ENCODE measurements at places on chromosomes 1 and 21.

DNA sequence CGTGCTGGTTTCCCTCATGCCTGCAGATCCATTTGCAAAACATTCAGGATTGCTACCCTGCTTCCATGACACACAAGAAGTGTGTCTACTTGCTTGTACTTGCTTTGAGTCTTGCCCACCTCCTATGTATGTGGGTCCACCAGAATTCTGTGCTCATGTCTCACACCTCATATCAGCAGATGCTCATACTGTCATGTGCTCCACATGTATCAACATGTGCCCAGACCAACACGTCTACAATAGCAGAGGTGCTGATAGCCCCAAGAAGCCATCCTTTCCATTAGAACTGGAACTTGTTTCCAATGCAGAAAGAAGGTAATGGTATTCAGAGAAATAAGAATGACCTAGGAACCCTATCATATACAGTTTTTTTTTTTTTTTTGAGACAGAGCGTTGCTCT lies 27.9 kb upstream of the MYOC start:
- DNase-seq, result no peak

DNA sequence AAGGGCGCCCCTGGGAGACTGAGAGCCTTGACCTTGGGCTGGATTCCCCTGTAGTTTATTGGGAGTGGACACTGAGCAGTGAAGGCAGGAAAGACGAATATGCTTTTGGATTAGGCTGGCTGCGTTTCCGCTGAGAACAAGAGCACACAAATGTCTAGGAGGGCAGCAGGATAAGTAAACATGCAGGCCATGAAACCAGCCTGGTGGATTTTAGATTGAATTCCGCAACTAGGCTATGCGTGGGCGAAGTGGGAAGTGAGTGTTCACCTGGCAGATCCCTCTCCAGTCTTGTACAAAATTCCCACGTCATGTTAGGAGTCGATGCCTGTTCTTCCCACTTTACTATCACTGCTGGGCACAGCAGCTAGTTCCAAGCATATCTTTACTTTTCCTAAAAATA lies 21.4 kb upstream of the KCNJ6 start:
- DNase-seq, result no peak

GRCh38 chr1:117630423-117630998 lies 24.7 kb downstream of the TENT5C start:
- DNase-seq, result no peak

GRCh38 chr1:180934563-180934962 lies 21.9 kb downstream of the KIAA1614 start:
- DNase-seq, result no peak

GRCh38 chr21:43903451-43904091 lies 38.5 kb downstream of the AGPAT3 start:
- DNase-seq, result no peak

GRCh38 chr1:234849832-234850231 lies 239.9 kb upstream of the IRF2BP2 start:
- no peak for DNase-seq

GRCh38 chr1:54464031-54464476 lies 57.9 kb upstream of the SSBP3 start:
- DNase-seq, result no peak

DNA sequence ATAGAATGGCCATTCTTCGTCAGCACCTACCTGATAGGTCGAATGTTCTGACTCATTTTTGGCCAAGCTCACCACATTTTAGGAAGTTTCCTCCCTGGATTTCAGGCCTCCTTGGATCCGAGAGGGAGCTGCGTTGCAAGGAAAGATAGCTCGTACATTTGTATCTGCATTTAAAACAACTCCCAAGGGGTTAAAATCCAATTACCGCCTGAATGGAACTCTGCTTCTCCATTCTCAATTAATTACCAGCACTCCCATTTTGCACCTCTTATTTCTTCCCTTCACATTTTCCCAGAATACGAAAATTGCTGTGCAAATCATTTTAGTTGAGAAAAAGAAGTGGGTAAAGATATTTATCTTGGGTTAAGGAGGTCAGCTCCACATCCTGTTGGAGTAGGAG lies 610.7 kb downstream of the NPHP4 start:
- DNase-seq, result no peak

DNA sequence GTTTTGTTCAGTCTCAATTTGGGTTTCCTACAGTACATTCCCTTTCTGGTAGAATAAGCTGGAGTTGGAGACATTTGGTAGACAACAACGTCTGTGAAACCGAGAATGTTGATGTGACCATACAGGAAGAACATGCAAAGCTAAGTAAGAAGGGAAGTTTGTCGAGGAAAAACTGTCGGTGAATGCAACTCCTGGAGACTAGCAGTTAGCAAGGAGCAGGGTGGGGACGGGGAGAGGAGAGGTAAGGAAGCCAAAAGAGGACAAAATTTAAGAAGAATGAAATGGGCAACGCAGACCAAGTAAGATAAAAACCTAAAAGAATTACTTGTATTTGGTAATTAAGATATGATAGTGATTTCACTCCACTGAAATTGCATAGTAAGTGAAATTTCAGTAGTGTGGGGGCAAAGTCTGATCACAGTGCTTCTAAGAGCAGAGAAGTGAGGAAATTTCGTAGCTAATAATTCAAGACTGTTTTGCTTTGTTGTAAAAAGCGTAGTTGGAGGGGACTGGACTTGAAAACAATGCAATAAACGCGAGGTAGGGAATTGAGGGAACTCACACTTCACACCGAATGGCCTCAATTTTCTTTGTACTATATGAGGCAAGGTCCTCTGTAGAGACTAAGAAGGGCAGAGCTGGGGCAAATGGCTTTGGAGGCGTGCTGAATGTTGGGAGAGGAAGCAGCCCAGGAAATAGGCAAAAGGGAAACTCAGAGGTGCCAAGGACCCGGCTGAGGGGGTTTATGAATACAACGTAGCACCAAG lies 787 bp upstream of the GIPC2 start:
- no peak for DNase-seq

DNA sequence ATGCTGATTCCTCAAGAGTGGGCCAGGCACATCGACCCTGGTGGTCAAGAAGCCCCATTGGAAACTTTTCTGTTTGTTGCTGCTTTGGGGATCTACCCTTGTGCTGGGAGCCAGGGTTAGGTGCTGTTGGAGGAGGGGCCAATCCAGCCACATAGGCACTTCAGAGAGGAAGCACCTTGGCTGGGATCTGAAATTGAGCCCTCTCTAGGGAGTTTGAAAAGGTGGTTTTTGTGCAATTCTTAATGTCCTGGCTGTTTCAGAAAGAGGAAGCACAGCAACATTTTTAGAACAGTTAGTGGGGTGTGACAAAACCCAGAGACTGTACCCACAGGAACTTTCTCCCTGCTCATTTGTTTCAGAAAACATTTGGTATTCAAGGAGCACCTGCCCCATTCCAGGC lies 17.2 kb upstream of the BEND5 start:
- DNase-seq, result no peak

- DNase-seq, result no peak
Observed at GRCh38 chr1:227774051-227774731, 39.0 kb downstream of the SNAP47 start.

GRCh38 chr1:101165532-101165931 lies 71.3 kb upstream of the S1PR1 start:
- no peak for DNase-seq

DNA sequence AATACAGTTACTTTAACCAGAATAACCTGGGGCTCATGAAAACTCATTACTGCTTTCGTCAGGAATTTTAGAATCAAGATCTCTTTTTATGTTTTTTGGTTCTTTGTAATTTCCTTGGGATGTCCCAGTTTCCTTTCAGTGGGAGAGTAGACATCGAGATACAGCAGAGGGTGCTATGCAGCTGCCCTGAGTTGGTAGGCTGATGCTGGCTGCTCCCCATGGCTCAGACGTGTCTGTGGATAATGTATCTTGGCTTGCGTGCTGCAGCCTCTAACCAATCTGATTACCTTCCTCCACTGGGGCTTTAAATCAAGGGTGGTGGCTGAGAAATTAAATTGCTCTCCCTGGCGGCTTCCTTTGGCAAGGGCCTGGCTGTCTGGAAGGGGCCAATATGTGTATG lies 253.7 kb downstream of the CACNA1E start:
- DNase-seq, result no peak

GRCh38 chr1:211975152-211975941 lies 60.0 kb downstream of the INTS7 start:
- DNase-seq, result no peak

GRCh38 chr1:226261818-226262217 lies 38.4 kb downstream of the MIXL1 start:
- no peak for DNase-seq

GRCh38 chr1:193971595-193971994 lies 785.2 kb upstream of the B3GALT2 start:
- DNase-seq, result no peak

- no peak for DNase-seq
Observed at GRCh38 chr1:243841507-243841906, 8.5 kb downstream of the AKT3 start.

DNA sequence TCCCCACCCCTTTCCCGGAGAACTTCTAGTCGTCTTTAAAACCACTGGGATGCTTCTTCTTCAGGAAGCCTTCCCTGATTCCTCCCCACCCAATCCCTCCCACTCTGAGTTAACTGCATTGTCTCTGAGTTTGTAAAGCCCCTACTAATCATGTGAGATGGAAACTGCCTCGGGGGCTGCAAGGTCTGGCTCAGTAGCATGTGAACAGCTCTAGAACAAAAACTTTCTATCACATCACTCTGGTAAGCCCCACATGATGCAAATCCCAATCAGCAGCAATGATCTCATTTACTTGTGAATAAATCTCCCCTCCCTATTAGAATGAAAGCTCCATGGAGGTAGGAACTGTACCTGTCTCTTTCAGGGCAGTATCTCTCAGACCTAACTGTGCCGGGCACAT lies 141.0 kb upstream of the JUN start:
- DNase-seq, result no peak

- no peak for DNase-seq
Observed at GRCh38 chr21:45080639-45081414, 6.4 kb downstream of the ADARB1 start.

DNA sequence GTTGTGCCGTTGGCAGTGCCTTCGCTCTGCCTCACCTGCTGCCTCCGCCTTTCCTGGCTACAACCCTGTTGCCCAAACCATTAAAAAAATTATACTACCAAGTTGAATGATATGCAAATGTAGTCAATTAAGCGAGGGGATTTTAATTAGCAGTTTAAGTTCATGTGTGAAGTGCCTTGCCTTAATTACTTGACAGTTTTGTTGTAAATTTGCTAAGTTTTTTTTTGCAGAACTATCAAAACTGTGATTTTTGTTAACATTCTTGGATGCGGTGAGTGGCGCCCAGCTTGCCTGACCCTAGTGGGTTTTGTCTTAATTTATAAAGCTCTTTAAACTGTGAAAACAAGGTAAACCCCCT lies 10.9 kb downstream of the SKI start:
- no peak for DNase-seq

GRCh38 chr1:25609921-25610320 lies 6.7 kb upstream of the MAN1C1 start:
- DNase-seq, result no peak

DNA sequence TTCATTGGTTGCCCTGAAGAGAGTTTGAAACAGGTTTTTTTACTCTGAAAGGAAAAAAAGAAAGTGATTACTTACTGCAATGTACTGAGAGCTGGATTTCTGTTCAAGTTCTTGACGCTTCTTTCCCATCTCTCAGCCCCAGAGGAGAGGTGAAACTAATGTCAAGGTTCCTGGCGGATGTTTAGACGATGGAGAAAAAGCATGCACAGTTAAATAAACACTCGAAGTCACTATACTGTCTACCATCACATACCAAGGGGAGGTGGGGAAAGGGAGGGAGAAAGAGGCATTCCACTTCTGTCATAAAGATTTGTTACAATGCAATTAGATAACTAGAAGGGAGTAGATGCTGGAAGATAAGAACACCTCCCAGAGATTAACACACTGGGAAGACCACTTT lies 177.0 kb upstream of the TNR start:
- no peak for DNase-seq

DNA sequence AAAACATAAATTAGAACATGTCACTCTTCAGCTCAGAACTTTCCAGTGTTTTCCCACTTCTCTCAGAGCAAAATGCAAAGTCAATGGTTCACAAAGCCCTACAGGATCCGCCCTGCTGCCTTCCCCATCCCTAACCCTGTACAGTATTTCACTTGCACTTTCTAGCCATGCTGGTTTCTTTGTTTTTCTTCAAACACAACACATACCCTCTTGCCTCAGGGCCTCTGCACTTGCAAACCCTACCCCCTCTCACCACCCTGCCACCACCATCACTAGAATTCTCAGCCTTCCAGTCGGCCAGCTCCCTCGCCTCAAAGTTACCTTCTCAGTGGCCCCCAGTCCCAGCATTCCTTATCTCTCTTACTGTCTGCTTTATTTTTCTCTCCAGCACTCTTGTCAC lies 17.6 kb downstream of the TEX35 start:
- DNase-seq, result no peak

GRCh38 chr1:205925736-205926135 lies 17.5 kb downstream of the SLC26A9 start:
- no peak for DNase-seq

DNA sequence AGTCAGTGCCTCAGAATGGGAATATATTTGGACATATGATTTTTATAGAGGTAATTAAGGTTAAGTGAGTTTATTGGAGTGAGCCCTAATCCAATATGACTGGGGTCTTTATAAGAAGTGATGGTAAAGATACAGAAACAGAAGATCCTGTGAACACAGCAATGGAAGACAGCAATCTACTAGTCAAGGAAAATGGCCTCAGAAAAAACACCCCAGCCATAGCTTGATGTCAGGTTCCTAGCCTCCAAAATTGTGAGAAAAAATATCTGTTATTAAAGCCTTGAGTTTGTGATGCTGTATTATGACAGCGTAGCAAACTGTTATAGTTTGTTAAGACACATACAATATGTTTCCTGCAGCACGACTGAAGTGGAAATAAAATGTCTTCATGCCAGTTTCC lies 72.2 kb downstream of the JMJD4 start:
- no peak for DNase-seq

DNA sequence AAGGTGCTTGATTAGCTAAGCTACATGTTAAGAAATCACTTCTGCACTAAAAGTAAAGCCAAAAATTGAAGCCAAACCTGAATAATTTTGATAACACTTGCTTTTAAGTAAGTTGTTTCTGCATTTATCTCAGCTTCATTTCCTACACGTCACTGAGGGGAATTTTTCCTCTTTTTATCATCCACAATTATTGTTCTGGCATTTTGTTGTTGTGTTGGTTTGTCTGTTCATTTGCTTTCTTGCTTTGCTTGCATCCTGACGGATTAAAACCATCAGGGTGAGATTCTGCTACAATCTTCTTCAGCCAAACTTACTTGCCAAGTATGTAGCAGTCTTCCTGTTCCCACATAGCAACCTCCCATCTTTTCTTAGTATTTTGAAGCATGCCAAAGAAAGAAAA lies 18.0 kb upstream of the EEIG2 start:
- DNase-seq, result no peak

- no peak for DNase-seq
Observed at GRCh38 chr1:48051466-48052126, 54.4 kb upstream of the TRABD2B start.

GRCh38 chr1:190022709-190023108 lies 455.0 kb downstream of the BRINP3 start:
- DNase-seq, result no peak

DNA sequence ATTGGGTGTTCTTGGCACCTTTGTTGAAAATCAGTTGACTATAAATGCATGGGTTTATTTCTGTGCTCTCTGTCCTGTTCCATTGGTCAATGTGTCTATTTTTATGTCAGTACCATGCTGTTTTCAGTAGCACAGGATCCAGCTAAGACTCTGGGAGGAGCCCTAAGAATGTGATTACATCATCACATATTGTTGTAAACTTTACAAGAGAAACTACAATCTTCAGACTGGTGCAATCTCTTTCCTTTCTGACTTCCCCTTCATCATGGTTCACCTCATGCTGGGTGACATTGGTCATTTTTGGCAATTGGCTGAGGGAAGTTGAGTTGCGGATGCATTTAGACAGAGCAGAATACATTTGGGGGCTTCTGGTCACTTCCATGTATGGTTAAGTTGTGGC lies 88.4 kb downstream of the C21orf91 start:
- DNase-seq, result no peak

All from NCI-H1694 (cell line).